Hindlimb muscle (tissue), 1 donor: ENCODE measurements at places on chromosomes 13 and 19. TPM values are rescaled to one million over a fixed set of nuclear protein-coding genes. Genes with fewer than 3 reads are reported as not detected.

The SHANK1 gene
- 38.7 TPM for polyA plus RNA-seq

The ZNF579 gene
- 12.7 TPM for polyA plus RNA-seq

The FPR2 gene
- polyA plus RNA-seq = 0.61 TPM

The C19orf85 gene
- not detected for polyA plus RNA-seq

The KIR2DL1 gene
- not detected for polyA plus RNA-seq

GRCh38 chr13:57546942-57547341 lies 84.6 kb upstream of the PCDH17 start:
- DNase-seq = no peak

- DNase-seq = peak; percentile 36
These were observed 67.6 kb downstream of the TNFRSF19 start for GRCh38 chr13:23637829-23638228.

DNA sequence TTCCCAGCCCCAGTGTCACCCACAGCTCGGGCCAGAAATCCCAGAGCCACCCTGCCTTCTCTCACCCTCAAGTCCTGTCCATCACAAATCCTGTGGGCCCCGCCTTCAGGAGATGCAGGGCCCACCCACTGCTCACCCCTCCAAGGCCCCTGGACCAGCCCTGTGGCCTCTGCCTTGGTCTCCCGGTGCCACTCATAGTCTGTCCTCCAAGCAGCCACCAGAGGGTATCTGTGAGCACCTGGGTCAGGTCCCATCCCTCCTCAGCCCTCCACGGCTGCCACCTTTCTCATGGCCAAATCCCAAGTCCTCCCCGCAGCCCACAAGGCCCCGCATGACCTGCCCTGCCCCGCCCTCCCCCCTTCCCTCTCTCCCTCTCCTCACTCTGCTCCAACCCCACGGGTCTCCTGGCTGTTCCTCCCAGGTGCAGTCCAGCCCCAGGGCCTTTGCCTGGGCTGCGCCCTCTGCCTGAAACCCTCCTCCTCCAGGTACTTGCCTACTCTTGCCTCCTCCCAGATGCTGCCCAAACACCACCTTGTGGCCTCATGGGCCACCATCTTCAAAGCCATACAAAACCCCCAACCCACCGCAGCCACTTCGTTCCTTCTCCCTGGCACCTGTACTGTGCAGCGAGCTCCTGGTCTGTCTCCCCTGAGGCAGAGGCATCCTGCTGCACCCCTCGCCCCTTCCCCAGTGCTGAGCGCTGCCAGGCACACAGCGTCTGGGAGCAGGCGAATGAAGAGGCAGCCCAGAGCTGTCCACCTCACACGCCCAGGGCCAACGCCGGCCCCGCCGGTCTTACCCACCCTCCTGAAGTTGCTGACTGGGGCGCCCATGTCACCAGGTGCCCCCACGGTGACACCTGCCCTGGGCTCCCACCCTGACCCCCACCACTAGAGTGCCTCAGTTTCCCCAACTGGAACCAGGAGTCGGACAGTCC lies 13.2 kb upstream of the UQCR11 start:
- no peak for DNase-seq

DNA sequence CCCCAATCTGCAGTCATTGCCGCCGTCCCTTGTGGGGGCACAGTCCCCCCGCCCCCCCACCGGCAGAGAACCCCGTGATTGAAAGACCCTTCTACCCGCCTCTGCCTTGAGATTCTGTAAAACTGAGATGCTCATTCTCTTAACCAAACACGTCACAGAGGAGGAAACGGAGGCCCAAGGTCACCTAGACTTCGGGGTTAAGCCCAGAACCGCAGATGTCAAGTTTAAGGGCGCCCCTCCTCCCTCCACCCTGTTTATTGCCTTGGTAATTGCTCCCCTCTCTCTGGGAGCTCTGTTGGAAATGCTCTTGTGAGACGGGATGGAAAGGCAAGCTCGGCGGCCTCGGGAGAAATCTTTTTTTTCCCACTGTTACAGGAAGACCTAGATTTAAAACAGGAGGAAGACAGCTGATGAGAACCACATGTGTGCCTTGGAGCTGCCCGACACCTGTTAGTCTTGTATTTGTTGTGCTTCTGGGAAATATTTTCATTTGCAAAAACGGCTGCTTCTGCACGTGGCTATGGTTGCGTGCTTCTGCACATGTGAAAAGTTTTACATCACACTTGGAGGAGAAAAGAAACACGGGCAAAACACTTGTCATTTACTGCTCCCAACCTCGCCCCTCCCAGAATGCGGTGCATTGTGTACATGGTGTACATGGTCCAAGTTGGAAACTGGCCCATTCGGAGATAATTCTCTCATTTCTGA lies 1.1 kb upstream of the MED26 start:
- DNase-seq = peak; percentile 82

DNA sequence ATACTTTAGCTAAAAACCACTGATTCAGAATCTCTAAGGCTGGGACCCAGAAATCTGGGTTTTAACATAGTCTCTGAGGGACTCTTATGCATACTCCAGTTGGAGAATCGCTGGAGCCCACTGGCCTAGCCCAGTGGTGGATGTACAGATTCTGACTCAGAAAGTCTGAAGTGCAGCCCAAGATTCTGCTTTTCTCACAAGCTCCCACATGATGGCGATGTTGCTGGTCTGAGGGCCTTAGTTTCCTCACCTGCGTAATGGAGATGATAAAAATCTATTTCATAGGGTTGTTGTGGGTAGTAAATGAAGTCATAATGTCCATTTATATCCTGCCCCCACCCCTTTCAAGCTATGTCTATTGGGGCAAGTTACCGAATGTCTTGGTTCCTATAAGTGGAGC lies 7.7 kb upstream of the CDADC1 start:
- DNase-seq = peak; percentile 8

DNA sequence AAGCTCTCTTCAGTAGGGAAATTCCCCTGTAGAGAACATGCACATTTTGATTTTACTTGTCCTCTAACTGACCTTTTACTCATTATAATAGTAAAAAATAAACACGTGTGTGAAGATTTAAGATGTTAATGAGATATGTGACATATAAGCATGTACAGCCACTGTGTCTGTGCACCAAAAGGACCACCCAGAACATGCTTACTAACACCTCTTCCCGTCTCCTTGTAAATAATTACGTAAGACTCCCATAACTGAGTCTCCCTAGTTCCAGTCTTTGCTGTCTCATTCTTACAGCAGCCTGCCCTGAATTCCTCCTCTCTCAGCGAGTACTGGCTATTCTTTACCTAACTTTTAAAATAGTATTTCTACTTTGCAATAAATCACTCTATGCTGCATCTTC lies 53.6 kb downstream of the ZNF100 start:
- no peak for DNase-seq

DNA sequence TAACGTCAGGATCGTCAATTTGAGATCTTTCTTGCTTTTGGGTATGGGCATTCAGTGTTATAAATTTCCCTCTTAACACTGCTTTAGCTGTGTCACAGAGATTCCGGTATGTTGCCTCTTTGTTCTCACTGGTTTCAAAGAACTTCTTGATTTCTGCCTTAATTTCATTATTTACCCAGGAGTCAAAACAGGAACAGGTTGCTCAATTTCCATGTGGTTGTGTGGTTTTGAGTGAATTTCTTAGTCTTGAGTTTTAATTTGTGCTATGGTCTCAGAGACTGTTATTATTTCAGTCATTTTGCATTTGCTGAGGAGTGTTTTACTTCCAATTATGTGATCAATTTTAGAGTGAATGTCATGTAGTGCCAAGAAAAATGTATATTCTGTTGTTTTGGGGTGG lies 153.1 kb downstream of the PCDH17 start:
- no peak for DNase-seq

DNA sequence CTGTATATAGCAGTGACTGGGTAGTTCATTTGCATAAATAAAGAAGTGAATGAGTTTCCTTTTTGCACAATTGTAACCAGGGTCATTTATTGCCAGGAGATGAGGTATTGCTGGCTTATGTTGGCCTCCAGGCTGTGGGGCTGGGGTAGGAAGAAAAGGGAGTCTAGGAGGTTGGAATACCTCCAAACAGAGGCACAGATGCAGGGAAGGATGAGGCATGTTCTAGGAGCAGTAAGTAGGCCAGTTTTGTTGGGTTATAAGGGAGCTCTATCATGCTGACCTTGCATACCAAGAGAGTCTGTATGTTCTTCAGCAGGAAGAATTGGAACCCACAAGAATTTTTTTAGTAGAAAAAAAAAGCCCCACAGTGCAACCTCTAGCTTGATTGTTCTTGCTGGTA lies 17.2 kb upstream of the CYSLTR2 start:
- no peak for DNase-seq

DNA sequence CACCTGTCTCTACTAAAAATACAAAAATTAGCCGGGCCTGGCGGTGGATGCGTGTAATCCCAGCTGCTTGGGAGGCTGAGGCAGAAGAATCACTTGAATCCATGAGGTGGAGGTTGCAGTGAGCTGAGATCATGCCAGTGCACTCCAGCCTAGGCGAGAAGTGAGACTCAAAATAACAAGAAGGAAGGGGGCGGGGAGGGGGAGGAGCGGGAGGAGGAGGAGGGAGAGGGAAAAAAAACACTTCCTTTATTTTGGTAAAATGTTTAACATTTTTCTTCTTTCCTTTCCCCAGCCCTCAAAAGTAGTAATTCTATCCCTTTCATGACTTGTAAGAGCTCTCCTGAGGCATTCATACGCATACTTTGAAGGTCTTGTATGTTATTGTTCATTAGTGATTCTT lies 44.3 kb downstream of the SPRY2 start:
- no peak for DNase-seq

DNA sequence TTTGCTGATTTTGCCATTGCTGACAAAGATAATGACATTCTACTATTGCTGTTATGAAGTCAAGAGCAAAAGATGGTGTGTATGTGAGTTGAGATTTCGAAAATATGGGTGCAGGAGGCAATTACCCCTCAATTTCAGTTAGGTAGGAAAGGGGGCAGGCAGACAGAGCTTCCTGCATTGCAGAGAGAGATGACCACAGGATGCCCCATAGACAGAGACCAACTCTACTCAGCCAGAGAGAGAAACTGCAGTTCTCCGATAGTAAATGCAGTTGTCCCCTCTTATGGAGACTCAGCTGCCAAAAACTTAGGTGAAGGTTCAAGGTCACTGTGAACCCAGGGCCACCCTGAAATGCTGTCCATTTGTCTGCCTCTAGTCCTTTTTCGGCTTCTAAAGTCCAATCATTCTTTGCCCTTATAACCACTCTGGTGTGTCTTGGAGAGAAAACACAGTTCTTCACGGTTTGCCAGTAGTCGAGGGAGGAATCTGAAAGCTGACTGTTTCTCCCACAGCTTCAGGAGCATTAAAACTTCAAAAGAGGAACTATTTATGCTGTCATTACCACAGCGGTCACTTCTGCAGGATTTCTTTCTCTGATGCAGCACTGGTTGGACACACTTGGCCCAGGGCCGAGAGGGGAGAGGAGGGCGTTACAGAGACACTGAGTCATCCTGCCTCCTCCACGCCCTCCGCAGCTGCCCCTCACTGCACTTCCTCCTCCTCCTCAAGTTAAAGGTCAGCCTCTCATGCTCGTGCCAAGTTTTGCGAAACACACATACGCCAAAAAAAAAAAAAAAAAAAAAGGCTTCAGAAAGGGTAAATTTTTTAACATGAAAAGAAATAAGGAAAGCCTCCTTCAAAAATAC lies 264.3 kb downstream of the FOXO1 start:
- peak; percentile 83 for DNase-seq

DNA sequence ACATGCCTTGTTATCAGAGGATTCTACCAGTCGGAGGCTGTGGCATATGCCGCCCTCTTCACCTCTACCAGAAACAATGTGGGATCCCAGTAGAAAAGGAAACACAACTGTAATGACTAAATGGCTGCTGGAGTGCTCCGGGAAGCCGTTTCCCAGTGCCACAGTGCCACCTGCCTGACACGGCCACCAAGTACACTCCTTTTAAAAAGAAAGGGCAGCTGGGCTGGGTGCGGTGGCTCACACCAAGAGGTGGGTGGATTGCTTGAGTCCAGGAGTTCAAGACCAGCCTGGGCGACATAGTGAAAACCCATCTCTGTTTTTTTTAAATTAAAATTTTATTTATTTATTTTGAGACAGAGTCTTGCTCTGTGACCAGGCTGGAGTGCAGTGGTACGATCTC lies 67.3 kb downstream of the TRPM4 start:
- DNase-seq = no peak

DNA sequence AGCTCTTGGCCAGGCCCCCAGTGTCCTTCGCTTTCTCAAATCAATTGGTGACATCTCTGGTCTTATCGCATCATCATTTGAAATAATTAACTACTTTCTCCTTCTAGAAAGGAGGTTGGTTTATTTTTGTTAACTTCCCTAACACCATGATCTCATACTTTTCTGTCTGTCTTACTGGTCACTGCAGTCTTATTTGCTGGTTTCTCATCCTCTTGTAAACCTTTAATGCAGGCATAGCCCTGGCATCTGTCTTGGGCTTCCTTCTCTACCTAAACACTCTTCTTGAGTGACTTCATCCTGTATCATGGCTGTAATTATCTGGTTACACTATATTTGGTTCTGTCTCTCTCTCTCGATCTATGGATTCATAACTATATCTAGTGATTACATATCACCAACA lies 152.8 kb downstream of the CYSLTR2 start:
- no peak for DNase-seq

DNA sequence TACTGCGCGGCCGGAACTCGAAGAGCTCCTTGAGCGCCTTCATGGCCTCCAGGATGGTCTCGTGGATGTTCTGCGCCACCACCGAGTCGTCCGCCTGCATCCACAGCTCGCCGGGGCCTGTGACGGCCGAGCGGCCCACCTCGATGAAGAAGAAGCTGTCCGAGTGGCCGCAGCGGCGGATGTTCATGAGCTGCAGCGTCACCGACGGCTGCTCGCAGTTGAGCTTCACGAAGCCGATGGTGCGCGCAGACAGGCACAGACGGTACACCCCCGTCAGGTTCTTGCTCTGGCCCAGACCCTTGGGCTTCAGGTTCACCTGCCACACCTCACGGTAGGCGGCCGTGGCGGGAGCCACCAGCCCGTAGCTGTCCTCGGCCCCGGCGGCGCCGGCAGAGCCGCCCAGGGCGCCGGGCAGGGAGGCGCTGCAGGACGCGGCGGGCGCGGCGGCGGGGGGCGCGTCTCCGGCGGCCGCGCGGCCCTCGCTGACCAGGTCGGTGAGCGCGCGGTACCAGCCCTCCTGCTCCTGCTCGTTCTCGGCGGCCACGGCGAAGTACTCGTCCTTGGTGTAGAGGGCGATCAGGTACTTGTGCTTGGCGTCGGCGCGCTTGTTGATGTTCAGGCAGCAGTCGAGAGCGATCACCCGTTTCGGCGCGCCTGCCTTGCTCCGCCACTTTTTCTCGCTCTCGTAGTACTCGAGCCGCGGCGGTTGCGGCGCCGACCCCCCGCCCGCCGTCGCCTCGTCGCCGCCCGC lies 1.1 kb downstream of the IRS2 start:
- DNase-seq = peak; percentile 44

DNA sequence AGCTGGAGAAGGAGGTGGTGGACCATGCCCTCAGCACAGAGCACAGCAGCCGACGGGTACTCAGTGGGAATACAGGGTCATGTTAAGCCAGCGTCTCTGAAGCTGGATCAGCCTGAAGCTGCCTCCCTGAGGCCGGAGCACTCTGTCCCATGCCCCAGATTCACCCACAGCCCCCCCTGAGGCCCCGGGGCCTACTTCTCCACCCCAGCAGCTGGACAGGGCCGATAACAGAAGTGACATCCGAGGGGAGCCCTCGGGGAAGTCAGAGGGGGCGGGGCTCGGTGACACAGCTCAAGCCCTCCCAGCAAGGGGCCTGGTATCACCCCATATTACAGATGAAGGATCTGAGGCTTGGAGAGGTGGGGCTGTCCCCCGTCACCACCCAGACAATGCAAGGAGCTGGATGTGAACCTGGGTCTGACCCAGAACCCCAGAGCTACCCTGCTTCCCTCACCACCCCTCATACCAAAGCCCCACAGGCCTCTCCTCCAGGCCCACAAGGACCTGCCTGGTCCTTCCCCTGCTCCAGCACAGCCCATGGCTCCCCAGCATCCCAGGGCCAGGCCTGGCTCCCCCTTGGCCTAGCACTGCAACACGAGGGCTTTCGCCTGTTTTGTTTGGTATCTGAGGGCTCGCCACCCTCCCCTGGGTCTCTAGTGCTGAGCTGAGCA lies 5.7 kb downstream of the R3HDM4 start:
- no peak for DNase-seq
